Esophagus muscularis mucosa (tissue), 4 donors: ENCODE measurements at places on chromosomes 6 and 20. TPM values are rescaled to one million over a fixed set of nuclear protein-coding genes. Genes with fewer than 3 reads are reported as not detected.

- no peak overlapping the region for H3K27ac ChIP-seq
- no peaks in the 10 kb centered on the region for H3K36me3 ChIP-seq
- no peaks in the 10 kb centered on the region for H3K27me3 ChIP-seq
Observed at GRCh38 chr6:107355659-107356058, 103.7 kb downstream of the PDSS2 start.

GRCh38 chr6:121612927-121613326, 177.5 kb downstream of the GJA1 start:
- no peak overlapping the region for H3K4me3 ChIP-seq
- H3K4me1 ChIP-seq, result no peaks in the 10 kb centered on the region

GRCh38 chr6:36195471-36196112, 952 bp upstream of the BRPF3 start:
- H3K36me3 ChIP-seq, result peaks cover 5% of the 10 kb centered on the region
- peak; percentile 17 for DNase-seq
- peaks cover 25% of the 10 kb centered on the region for H3K4me1 ChIP-seq

- H3K4me3 ChIP-seq, result no peak overlapping the region
- no peaks in the 10 kb centered on the region for H3K27me3 ChIP-seq
- no peak for DNase-seq
- H3K27ac ChIP-seq, result no peak overlapping the region
Observed at GRCh38 chr6:145643760-145644159, 91.6 kb downstream of the EPM2A start.

DNA sequence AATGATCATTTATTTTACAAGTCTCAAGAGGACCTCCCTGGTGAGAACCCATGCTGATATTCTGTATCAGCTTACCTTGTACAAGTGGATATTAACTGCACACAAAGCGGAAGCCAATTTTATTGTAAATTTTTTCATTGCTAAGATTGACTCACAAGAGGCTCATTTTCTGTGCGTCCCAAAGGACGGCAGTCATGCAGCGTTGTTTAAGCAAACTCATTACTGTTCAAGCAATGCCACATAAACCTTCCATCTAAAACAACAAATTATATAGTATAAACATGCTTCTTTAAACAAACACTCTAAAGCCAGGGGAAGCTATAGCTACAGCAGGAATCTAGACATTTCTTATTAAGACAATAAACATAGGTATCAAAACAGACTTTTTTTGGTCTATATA, 575.3 kb downstream of the FRK start:
- no peak for DNase-seq
- no peaks in the 10 kb centered on the region for H3K4me1 ChIP-seq
- no peaks in the 10 kb centered on the region for H3K36me3 ChIP-seq
- H3K27ac ChIP-seq, result no peak overlapping the region
- no peaks in the 10 kb centered on the region for H3K27me3 ChIP-seq

DNA sequence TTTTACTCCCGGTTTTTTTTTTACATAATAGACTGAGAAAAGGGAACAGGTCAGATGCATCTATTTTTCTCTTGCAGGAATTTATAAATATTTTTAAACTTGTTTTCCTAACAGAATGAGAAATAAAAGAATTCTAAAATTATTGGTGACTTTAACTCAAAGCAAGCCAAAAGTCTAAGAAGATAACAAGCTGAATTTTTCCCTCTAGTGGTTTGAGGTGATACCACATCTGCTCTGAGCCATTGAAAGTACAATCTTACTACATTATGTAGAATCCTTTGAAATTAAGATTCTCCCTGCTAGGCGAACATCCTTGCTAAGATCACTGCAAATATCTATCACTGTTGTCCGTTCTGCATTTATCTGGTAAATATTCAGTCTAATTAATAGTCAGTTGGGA, 10.7 kb upstream of the STMND1 start:
- no peak for DNase-seq
- H3K36me3 ChIP-seq, result no peaks in the 10 kb centered on the region
- H3K4me1 ChIP-seq, result no peaks in the 10 kb centered on the region
- no peak overlapping the region for H3K27ac ChIP-seq
- H3K27me3 ChIP-seq, result no peaks in the 10 kb centered on the region

- H3K27ac ChIP-seq, result no peak overlapping the region
- H3K4me1 ChIP-seq, result peaks cover 5% of the 10 kb centered on the region
- H3K4me3 ChIP-seq, result no peak overlapping the region
Observed at GRCh38 chr6:1553562-1554083, 56.1 kb upstream of the FOXC1 start.

- no peak overlapping the region for H3K4me3 ChIP-seq
- DNase-seq, result no peak
- H3K27ac ChIP-seq, result peak overlapping the region; percentile 78
- peaks cover 66% of the 10 kb centered on the region for H3K4me1 ChIP-seq
Observed at GRCh38 chr20:49343246-49343645, 65.4 kb upstream of the ZNFX1 start.

- no peaks in the 10 kb centered on the region for H3K4me1 ChIP-seq
- no peak overlapping the region for H3K4me3 ChIP-seq
- H3K27ac ChIP-seq, result no peak overlapping the region
- H3K36me3 ChIP-seq, result no peaks in the 10 kb centered on the region
- H3K27me3 ChIP-seq, result no peaks in the 10 kb centered on the region
- no peak for DNase-seq
Observed at GRCh38 chr6:20440296-20440695, 38.6 kb downstream of the E2F3 start.

- H3K4me1 ChIP-seq, result no peaks in the 10 kb centered on the region
- no peaks in the 10 kb centered on the region for H3K27me3 ChIP-seq
- no peak for DNase-seq
- no peak overlapping the region for H3K27ac ChIP-seq
- no peak overlapping the region for H3K4me3 ChIP-seq
Observed at GRCh38 chr20:60669211-60669610, 582.9 kb upstream of the CDH4 start.

- no peak overlapping the region for H3K4me3 ChIP-seq
- no peak for DNase-seq
- no peaks in the 10 kb centered on the region for H3K36me3 ChIP-seq
- H3K27ac ChIP-seq, result no peak overlapping the region
Observed at GRCh38 chr20:1877609-1878200, 17.5 kb upstream of the SIRPA start.

DNA sequence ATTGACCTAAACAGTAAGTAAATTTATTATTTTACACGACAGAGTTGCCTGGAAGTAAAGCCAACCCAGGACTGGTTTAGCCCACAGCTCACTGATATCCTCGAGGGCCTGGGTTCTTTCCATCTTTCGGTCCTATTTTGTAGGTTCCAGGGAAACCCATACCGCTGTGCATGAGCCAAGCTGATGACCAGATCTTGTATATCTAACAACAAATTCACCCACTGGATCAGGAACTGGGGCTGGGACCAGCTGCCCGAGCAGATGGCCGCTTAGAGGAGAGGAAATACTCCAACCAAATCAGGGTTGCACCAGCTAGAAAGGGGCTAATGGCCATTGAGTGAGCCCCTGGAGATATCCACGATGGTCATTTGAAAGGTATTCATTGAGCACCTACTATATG, 139.2 kb downstream of the BACH2 start:
- H3K36me3 ChIP-seq, result no peaks in the 10 kb centered on the region
- H3K4me1 ChIP-seq, result peaks cover 73% of the 10 kb centered on the region
- no peaks in the 10 kb centered on the region for H3K27me3 ChIP-seq

Gene TMC2
- not detected for total RNA-seq

Gene LAMA5
- total RNA-seq, result 164 TPM

Gene PDE7B
- total RNA-seq, result 11.2 TPM

Gene GSS
- total RNA-seq, result 36.1 TPM
